Uterus (tissue), 4 donors: ENCODE measurements at places on chromosomes 16 and 17.

DNA sequence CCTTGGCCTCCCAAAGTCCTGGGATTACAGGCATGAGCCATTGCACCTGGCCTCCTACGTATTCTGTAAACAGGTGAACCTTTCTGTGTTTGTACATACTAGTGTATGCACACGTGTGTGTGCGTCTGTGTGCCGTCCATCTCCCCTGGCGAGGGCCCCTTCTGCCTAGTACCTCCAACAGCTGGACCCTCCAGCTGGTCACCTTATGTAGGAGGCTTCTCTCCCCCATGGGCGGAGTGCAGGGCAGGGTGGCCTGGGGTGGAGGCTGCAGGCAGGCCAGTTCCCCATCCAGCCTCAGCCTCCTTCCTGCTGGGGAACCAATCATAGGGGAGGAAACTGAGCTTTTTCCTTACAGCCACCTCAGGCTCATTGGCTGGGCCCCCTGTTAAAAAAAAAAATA lies 24.4 kb upstream of the DOC2B start:
- DNase-seq: no peak

DNA sequence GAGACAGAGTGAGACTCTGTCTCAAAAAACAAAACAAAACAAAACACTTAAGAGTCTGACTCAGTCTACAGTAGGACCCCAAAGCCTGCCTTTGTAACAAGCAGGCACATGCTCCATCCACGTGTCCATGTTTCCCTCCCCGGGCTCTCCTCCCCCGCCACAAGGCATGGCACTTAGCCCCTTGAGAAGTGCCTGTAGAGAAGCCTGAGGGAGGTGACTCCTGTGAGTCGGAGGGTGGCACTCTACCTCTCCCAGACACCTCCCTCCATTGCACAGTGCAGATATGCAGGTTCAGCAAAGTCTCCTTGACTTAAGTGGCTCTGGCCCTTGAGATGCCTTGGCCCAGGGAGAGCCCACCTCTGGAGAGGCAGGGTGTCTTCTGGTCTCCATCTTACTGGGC lies 6.8 kb downstream of the FHOD1 start:
- DNase-seq: no peak

- no peak for DNase-seq
Observed at GRCh38 chr17:80025796-80026195, 9.9 kb downstream of the TBC1D16 start.

DNA sequence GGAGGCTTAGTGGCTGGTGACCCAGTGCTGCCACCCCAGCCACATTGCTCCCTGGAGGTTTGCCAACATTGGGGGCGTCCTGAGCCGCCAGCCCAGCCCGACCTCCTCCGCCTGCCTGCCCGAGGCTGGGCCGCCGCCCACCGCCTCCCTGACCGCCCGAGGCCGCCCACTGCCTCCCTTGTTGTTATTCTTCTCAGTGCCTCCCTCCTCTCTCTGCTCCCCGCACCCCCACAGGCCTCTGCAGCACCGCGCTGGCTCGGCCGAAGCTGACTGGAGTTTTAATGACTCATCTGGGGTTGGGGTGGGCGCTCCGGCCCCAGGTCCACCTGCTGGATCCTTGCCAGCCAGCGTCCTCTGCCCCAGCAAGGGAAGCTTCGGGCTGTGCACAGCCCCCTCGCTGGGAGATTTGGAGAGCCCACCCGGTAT lies 102.5 kb downstream of the RBFOX3 start:
- DNase-seq: no peak

GRCh38 chr16:85010931-85011845 lies at the start of gene ZDHHC7:
Gene ZDHHC7, minus strand, starts transcription at chr16:85011535. Its CDS starts 20,917 bp downstream, at chr16:84990618.
- peak; percentile 83 for DNase-seq

- no peak for DNase-seq
Observed at GRCh38 chr16:69644790-69645189, 79.0 kb downstream of the NFAT5 start.

GRCh38 chr16:20910781-20911321 lies 10.3 kb downstream of the LYRM1 start:
- no peak for DNase-seq

DNA sequence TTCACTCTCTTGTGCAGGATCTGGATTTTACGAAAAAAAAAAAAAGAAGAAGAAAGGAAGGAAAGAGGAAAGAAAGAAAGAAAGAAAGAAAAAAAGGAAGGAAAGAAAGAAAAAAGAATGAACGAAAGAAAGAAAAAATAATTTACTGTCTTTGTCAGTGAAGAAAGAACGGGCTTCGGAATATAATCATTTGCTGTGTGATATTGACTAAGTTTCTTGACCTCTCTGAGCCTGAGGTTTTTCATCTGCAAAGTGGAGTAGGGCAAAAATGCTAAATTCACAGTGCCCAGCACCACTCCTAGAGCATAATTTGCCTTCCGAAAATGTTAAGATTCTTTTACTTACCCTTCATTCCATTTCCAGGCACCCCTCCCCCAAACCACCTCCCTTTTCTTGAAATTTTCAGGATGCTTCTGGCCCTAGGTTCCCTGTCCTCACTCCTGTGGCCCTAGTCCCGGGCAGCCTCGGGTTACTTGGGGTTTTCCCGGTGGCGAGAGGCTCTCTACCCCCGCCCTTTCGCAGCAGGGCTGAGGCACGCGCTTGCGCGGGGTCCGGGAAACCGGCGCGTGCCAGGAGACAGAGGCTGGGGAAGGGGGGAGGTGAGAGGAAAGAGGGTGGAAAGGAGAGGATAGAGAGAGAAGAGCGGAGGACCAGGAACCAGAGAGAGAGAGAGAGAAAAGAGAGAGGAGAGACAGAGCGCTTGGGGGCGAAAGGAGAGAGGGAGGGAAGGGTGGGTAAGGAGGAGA lies at the start of gene CNTNAP1:
Gene CNTNAP1, plus strand, starts transcription at position 556 of the 746 bp plus-strand sequence. CDS start 299 bp downstream, outside the sequence.
- peak; percentile 80 for DNase-seq

DNA sequence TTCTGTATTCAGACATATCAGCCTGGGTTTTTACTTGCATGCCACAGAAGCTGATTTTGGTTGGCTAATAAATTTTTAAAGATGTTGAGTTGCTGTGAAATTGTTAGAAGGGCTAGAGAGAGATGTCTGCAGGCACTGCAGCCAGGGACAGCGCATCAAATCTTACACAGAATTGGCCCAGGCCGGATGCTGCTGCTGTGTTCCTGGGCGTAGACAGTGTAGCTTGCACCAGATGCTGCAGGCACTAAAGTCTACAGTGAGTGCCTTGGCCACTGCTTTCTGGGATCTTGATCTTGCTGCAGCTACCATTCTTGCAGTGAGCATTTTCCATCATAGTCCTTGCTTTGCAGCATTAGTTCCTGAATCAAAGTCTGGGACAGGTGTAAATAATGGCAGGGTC lies 169.9 kb downstream of the SPECC1 start:
- DNase-seq: no peak

DNA sequence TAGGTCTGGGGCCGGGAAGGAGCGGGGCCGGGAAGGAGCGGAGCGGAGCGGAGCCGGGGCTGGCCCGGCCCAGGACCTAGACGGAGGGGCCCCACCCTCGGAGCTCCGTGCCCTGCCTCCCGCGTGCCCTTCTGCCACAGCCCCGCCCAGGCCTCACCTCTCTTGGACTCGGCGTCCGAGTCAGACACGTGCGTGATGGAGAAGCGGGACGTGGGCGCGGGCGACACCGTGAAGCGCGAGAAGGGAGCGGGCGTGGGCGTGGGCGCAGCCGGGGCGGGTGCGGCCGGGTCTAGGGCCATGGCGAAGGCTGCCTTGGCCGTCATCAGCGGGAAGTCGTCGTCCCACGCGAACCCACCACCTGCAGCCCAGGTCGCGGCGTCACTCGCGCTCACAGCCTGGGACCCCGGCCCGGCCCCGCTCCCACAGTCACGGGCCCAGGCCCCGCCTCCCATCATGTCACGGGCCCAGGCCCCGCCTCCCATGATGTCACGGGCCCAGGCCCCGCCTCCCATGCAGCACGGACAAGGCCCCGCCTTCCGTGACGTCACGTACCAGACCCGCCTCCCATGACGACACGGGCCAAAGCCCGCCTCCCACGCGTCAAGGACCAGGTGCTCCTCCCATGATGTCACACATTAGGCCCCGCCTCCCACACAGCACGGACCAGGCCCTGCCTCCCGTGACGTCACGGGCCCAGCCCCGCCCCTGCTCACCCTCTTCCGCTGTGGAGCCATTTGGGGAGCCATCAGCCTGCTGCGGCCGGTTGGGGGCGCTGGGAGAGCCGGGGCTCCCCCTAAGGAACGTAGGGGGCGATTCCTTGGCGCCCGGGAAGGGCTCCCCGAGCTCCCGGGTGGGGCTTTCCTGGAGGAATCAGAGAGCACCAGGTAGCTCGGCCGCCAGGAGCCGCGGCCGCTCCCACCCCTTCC lies 45.8 kb upstream of the PVALEF start:
- peak; percentile 50 for DNase-seq

GRCh38 chr16:85470873-85471272 lies 142.2 kb upstream of the GSE1 start:
- no peak for DNase-seq

DNA sequence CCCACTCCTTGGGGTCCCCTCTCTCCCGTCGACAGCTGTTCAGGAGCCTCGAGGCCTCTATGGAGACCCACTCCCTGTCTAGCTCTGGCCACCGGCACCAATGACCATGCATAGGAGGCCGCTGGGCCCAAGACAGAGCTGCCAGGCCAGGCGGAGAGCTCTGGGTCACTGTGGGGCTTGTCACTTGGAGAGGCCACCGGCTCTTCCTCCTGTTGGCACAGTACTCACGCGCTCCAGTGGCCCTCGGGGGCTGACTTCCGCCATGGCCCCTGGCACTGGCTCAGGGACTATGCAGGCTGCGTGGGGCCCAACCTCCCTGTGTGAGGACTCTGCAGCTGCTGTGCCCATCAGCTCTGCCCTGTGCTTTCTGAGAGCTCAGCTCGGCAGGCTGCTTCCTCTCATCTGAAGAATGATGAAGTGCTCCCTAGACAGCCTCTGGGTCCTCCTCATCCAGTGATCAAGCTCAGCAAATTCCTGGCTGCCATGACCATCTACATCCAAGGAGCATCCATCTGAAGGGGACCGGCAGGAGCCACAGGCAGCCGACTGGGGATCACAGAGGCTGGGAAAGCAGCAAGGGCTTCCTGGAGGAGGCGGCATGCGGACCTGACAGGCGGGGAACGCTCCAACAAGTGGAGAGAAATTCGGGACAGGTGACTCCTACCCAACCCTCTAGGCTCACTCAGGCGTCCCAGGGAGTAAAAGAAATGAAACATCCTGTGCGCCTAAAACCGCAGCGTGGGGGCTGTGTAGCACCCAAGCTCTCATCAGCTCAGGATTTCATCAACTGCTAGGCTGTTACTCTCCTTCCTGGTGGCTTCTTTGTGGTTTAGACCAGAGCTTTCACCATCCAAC lies 16.8 kb downstream of the GALNS start:
- no peak for DNase-seq

DNA sequence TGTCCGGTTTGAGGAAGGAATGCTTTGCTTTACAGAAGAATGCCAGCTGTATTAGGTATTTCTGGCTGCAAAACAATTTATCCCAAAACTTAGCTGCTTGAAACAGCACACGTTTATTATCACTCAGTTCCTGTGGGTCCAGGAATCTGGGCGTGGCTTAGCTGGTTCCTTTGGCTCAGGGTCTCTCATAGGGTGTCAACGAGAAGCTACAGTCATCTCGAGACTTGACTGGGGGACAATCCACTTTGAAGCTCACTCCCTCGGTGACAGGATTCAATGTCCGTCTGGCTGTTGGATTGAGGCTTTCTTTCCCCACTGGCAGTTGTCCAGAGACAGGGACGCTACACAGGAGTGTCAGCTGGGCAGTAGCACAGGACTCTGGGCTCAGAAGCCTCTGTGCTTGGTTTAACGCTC lies 9.6 kb upstream of the RHBDF2 start:
- DNase-seq: no peak

- DNase-seq: no peak
Observed at GRCh38 chr16:16774389-16774788, 395.4 kb downstream of the NPIPA7 start.

DNA sequence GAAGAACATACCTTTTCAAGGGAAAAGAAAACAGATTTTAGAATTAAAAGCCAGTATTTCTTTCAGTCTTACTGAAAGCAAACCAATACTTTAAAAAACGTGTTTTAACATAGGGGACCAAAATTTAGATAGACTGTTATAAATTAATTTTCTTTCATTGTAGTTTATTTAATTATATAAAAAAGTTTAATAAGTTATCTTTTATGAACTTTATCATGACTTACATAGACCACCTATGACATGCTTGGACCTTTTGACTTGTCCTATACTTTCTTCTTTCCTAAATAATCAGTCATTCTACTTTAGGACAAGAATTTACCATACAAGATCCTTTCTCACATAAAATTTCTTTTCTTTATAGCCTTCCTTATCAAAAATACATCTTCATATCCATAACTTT lies 102.0 kb upstream of the HAS3 start:
- DNase-seq: no peak

GRCh38 chr17:50943575-50943933 lies 77.4 kb upstream of the TOB1 start:
- DNase-seq: no peak

DNA sequence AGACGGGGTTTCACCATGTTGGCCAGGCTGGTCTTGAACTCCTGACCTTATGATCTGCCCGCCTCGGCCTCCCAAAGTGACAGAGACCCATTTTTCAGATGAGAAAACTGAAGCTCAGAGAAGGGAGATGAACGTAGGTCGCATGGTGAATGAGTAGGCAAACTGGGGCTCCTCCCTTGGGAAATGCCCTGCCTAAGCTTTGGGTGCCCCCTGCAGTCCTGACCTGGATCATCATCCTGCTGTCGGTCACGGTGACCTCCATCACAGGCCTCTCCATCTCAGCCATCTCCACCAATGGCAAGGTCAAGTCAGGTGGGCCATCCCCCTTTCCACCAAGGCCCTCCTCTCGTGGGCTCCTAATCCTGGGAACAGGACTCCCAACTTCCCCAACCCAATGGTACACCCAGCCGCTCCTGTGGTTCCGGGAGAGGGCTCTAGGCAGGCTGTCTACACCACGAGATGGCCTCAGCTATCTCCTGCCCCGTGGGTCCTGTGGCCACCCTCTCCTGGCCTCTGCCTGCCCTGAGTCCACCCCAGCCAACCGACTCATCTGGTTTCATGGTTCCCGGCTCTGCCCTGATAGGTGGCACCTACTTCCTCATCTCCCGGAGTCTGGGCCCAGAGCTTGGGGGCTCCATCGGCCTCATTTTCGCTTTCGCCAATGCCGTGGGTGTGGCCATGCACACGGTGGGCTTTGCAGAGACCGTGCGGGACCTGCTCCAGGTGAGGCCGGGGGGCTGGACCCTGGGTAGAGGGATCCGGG lies 4.7 kb downstream of the SLC12A3 start:
- DNase-seq: no peak

- DNase-seq: no peak
Observed at GRCh38 chr16:89048090-89048725, 45.4 kb upstream of the ACSF3 start.
